ENCODE measurements at places on chromosomes 11 and 22.

GRCh38 chr11:64415286-64415685 lies 56.3 kb downstream of the RPS6KA4 start:
- DNase-seq = no peak

DNA sequence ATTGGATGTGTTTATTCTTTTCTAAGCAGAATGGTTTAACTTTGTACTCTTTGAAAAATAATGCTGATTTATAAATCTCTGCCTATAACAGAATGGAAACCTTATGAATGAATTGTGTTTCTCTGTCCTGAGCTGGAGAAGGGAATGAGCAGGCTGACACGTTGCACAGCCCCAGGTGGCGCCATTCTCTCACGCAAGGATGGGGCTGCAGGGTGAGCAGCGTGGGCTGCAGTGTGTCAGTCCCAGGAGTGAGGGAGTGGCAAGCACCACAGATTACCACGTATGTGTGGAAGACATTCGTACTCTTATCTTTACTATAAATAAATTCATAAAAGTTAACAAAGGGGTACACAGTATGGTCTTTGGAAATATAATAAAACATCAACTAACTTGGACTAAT lies 33.4 kb downstream of the FDX1 start:
- peak; percentile 35 for DNase-seq

GRCh38 chr11:62538470-62539237 lies 8.0 kb downstream of the AHNAK start:
- no peak for DNase-seq

DNA sequence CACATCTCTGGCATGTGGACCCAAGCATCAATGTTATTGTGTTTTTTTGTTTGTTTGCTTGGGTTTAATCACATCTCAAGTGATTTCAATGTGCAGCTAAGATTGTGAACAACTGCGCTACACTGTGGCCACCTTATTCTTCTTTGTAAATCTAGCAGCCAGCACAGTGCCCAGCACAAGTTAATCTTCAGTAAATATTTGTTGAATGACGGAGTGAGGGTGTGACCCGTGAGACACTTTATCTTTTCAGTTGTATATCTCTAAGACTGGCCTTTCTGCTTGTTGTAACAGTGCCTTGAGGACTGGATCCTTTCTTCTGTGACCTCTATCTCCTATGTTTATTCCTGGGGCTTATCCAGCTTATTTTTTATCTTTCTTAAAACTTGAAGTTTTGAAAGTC lies 21.4 kb upstream of the AMOTL1 start:
- no peak for DNase-seq

DNA sequence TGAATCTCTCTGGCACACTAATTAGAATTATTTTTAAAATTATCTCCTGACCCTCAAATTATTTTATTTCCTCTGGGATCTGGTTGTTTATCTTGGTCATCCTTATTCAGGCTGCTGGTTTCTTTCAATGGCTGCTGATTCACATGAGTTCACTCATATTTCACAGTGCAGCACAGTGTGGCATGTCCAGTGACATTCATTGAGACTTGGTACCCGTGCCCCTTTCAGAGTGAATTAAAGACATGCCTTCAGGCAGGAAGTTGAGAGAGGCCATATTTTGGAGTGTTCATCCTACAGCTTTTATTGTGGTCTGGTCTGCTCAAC lies 13.5 kb downstream of the DCPS start:
- DNase-seq = no peak

- DNase-seq = no peak
These were observed 36.6 kb downstream of the METTL15 start for GRCh38 chr11:28144808-28145207.

GRCh38 chr22:43747877-43748276 lies 64.2 kb downstream of the EFCAB6 start:
- no peak for DNase-seq

DNA sequence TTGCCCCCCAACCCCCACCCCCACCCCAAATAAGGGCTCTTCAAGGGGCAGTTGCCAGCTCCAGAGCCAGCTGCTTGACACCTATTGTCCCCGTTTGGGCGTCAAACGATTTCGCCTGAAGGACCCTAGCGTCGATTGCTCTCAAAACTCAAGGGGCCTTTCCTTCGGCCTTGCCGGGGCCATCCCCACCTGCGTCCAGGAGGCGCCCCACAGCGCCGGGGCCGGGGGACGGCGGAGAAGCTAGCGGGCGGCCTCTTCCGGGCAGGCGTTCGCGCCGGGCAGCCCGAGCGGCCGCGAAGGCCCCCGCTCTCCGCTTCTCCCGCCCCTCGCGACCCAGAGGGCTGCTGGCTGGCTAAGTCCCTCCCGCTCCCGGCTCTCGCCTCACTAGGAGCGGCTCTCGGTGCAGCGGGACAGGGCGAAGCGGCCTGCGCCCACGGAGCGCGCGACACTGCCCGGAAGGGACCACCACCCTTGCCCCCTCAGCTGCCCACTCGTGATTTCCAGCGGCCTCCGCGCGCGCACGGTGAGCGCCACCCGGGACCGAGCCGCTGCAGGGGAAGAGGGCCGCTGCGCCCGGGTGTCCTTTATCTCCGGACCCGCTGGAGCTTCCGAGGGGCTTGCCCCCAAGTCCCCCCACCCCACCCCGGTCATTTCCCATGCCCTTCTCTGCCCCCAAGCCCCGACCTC lies at the start of gene CAPRIN1:
Gene CAPRIN1 (plus strand): TSS at position 383 of the 687 bp plus-strand sequence. CDS start 690 bp downstream, outside the sequence.
- DNase-seq = peak; percentile 73

DNA sequence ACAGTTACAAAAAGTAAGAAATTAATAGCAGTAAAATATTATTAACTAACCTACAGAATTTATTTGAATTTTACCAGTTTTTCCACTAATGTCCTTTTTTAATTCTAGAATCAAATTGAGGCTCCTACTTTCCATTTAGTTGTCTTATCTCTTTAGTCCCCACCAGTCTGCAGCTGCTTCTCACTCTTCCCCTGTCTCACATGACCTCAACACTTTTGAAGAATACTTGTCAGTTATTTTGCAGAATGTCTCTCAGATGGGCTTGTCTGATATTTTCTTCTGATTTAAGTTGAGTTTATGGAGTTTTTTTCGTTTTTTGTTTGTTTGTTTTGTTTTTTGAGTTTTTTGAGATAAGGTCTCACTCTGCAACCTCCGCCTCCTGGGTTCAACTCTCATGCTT lies 74.3 kb upstream of the ADORA2A start:
- no peak for DNase-seq

- no peak for DNase-seq
These were observed 49.3 kb downstream of the SCUBE1 start for GRCh38 chr22:43293655-43294392.

DNA sequence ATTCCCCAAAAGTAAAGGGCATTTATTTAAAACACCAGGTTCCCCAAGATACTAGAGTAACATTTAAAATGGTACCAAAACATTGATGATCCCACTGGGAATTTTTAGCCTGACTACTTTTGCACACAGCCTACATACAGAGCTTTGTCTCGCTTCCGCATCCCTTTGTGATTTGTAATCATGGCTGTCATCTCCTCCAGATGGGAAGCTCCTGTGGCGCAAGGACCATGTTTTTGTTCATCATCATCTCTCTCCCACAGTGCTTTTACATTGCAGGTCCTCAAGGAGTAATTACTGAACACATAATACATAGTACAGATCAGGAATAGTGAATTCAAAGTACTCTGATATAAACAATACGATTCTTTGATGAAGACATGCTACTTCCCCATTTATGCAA lies 231.2 kb upstream of the MTNR1B start:
- DNase-seq = no peak

DNA sequence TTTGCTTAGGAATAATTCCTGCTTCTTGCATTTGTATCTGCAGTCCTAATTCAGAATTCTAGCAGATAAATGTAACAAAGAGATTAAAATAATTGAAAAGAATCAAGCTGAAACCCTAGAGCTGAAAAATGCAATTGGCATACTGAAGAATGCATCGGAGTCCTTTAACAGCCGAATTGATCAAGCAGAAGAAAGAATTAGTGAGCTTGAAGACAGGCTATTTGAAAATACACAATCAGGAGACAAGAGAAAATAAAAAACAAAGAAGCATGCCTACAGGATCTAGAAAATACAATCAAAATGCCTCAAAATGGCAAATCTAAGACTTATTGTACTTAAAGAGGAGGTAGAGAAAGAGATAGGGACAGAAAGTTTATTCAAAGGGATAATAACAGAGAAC lies 8.2 kb downstream of the TREH start:
- no peak for DNase-seq

GRCh38 chr11:117781627-117782026 lies 15.4 kb downstream of the DSCAML1 start:
- DNase-seq = no peak

GRCh38 chr22:20402960-20403778 lies 9.2 kb downstream of the ZNF74 start:
- no peak for DNase-seq

GRCh38 chr11:103659743-103660142 lies 376.7 kb upstream of the DDI1 start:
- no peak for DNase-seq

DNA sequence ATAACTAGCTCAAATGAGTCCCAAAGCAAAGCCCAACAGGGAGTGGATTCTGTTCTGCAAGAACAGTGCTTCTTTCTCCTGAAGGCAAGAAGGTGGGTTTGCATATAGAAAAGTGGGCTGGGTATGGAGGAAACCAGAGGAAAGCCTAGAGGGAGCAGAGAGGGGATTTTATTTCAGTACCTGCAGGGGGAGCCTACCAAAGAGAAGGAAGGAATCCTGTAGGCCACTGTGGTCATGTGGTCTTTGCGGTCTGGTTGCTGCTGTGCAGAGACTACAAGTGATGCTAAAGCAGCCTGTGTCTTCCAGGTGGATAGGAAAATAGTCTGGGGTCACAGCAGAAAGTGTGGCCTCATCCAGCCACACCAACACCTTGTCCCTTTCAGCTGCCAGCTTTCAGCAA lies 33.2 kb upstream of the ZBTB16 start:
- no peak for DNase-seq

Measured in NCI-H2081 treated with DMSO at 0.1 percent for 48 hours (cell line).